ENCODE measurements at places on chromosomes 6 and 20.

- no peak overlapping the region for H3K4me3 ChIP-seq
- H3K36me3 ChIP-seq: no peaks in the 10 kb centered on the region
- H3K27me3 ChIP-seq: no peaks in the 10 kb centered on the region
Observed at GRCh38 chr6:57305107-57305506, 12.3 kb upstream of the PRIM2 start.

- no peak for DNase-seq
- peaks cover 20% of the 10 kb centered on the region for H3K4me1 ChIP-seq
- H3K27me3 ChIP-seq: no peaks in the 10 kb centered on the region
- no peak overlapping the region for H3K27ac ChIP-seq
- H3K4me3 ChIP-seq: no peak overlapping the region
Observed at GRCh38 chr20:37697314-37697713, 3.5 kb downstream of the CTNNBL1 start.

- H3K36me3 ChIP-seq: no peaks in the 10 kb centered on the region
- H3K27me3 ChIP-seq: no peaks in the 10 kb centered on the region
- peak overlapping the region; percentile 61 for H3K27ac ChIP-seq
- peaks cover 26% of the 10 kb centered on the region for H3K4me1 ChIP-seq
- DNase-seq: no peak
- no peak overlapping the region for H3K4me3 ChIP-seq
Observed at GRCh38 chr6:135210632-135211305, 29.7 kb downstream of the MYB start.

GRCh38 chr6:32566957-32567356 lies 22.7 kb downstream of the HLA-DRB1 start:
- no peaks in the 10 kb centered on the region for H3K27me3 ChIP-seq
- H3K4me1 ChIP-seq: no peaks in the 10 kb centered on the region
- no peaks in the 10 kb centered on the region for H3K36me3 ChIP-seq
- no peak for DNase-seq
- H3K27ac ChIP-seq: no peak overlapping the region
- H3K4me3 ChIP-seq: no peak overlapping the region

GRCh38 chr6:170459451-170459850 lies 93.7 kb downstream of the PSMB1 start:
- H3K36me3 ChIP-seq: no peaks in the 10 kb centered on the region
- no peaks in the 10 kb centered on the region for H3K4me1 ChIP-seq
- H3K27me3 ChIP-seq: no peaks in the 10 kb centered on the region
- no peak overlapping the region for H3K4me3 ChIP-seq
- no peak overlapping the region for H3K27ac ChIP-seq
- peak; percentile 3 for DNase-seq

All from naive thymus-derived CD4-positive, alpha-beta T cell (primary cell).